ENCODE measurements at places on chromosomes 12 and 14. TPM values are rescaled to one million over a fixed set of nuclear protein-coding genes. Genes with fewer than 3 reads are reported as not detected.

The TOMM20L gene
- not detected for total RNA-seq

The AKAP6 gene
- 102 TPM for total RNA-seq

The SOAT2 gene
- total RNA-seq = under 0.01 TPM

The FAM90A1 gene
- total RNA-seq = 0.41 TPM

The CDH24 gene
- total RNA-seq = 9.4 TPM

The AMN gene
- under 0.01 TPM for total RNA-seq

GRCh38 chr12:114733919-114734318 is 49.9 kb upstream of the TBX3 start:
- DNase-seq = no peak

- no peak for DNase-seq
Measured at GRCh38 chr14:102375119-102375518, 12.4 kb downstream of the TECPR2 start.

- no peak for DNase-seq
Measured at GRCh38 chr12:129298921-129299320, 445.6 kb downstream of the GLT1D1 start.

DNA sequence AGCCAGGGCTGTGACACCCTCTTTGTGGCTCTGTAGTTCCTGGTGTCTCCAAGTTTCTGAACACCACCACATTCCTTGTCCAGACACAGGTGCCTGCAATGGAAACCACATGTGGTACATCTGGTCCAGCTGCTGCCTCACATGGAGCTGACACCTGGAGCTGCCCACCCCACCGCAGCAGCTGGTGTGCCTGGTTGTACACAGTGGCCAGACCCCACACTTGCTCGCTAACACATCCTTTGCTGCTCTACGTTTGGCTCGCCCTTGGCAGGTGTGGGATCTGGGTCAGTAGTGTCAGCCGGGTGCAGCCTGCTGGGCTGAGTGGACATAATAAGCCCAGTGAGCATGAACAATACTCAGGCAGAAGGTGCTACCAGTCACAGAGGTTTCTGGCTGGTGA is 198.9 kb downstream of the ADGRD1 start:
- no peak for DNase-seq

- no peak for DNase-seq
Measured at GRCh38 chr14:51834240-51834639, 26.2 kb upstream of the GNG2 start.

DNA sequence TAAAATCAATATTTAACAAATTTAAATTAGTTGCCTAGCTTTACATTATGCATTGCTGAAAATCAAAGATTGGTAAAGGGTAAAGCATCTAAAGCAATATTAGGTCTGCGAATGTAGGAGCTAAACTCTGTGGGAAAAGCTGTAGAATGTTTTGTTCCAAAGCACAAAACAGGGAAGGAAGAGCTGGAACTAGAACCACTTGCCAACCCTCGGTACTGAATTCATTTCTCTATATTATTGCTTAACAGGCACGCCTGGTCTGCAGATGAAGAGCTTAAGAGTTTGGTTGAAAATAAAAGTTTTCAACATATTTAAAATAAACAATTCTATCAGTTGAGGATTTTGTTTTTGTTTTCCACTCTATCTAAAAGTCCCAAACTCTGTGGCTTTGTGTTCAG is 1252.8 kb upstream of the SEL1L start:
- no peak for DNase-seq

DNA sequence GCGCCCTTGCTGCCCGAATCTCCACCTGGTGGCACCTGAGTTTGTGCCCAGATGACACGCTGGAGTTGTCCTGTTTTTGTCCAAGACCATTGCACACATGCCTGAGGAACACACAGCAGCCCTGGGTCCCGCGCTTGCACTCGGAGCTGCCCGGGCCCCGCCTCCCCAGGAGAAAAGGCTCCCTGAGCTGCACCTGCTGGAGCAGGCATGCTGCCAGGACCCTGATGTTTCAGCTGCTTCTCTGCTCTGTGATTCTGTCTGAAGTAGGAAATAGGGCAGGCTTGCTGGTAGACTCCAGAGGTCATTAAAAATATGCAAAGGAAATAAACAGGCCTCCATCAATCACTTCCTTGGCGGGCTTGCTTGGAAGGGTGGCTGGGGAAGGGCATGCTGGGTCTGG is 271.6 kb downstream of the CACNA1C start:
- no peak for DNase-seq

All from frontal cortex (tissue), 4 donors.